Thoracic aorta (tissue), 2 donors: ENCODE measurements at places on chromosomes 2 and 18. TPM values are rescaled to one million over a fixed set of nuclear protein-coding genes. Genes with fewer than 3 reads are reported as not detected.

GRCh38 chr18:77547757-77548156 is 298.1 kb downstream of the GALR1 start:
- no peak for DNase-seq

DNA sequence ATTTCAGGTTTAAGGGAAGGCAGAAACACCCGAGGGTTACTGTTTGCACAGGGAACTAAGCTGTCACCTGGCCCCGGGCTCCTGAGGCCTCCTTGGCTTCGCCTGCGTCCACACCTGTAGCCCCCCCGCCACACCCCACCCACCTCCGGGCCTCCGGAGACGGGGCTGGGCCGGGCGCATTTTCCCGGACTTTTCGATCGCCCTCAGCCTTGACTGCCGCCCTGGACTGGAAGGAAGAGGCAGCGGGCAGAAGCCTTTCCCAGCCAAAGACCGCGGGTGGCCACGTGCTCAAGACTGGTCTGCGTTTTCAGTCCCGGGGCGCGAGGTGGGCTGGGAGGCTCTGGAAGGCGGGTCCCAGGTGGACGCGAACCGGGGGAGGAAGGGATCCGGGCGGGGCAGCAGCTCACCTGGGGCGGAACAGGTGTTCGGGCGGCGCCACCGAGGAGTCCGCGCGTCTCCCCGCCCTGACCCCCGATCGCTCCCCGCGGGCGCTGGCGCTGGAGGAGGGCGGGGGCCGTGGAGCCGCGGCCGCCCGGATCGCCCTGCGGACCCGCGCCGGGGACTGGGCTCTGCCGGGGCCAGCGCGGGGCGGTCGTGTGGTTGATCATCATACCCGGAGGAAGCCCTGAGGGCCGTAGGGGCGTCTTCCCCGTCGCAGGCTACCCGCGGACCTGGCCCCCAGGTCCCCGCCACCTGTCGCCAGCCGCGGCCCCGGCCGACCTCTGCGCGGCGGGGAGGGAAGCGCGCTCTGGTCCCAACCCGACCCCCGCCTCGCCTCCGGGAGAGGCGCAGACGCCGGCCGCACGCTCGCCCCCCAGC is 3.2 kb downstream of the ID2 start:
- DNase-seq: no peak

GRCh38 chr2:235170536-235171521 is 219.0 kb downstream of the SH3BP4 start:
- no peak for DNase-seq

DNA sequence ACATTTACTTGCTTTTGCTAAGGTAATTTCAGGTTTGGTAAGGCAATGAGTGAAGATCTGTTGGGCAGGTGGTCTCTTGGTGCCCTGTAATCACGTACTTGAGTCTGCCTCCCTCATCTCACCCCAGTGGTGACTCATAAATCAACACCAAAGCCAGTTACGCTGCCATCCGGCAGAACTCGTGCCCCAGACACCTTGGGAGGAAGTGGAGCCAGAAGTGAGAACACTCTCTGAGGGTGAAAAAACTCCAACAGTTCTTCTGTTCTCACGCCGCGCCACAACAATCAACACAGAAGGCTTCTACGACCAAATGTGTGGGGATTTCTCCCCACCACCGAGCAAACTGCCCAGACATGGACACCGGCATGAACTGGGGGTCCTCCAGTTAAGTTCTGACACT is 206.2 kb downstream of the ARL4C start:
- no peak for DNase-seq

- no peak for DNase-seq
Measured at GRCh38 chr18:12106471-12106870, 12.8 kb downstream of the ANKRD62 start.

GRCh38 chr2:85804583-85804982 is 50.8 kb downstream of the ATOH8 start:
- DNase-seq: no peak

- DNase-seq: no peak
Measured at GRCh38 chr18:24398540-24398939, 916 bp upstream of the OSBPL1A start.

C1GALT1C1L gene
- total RNA-seq: 0.95 TPM

DNA sequence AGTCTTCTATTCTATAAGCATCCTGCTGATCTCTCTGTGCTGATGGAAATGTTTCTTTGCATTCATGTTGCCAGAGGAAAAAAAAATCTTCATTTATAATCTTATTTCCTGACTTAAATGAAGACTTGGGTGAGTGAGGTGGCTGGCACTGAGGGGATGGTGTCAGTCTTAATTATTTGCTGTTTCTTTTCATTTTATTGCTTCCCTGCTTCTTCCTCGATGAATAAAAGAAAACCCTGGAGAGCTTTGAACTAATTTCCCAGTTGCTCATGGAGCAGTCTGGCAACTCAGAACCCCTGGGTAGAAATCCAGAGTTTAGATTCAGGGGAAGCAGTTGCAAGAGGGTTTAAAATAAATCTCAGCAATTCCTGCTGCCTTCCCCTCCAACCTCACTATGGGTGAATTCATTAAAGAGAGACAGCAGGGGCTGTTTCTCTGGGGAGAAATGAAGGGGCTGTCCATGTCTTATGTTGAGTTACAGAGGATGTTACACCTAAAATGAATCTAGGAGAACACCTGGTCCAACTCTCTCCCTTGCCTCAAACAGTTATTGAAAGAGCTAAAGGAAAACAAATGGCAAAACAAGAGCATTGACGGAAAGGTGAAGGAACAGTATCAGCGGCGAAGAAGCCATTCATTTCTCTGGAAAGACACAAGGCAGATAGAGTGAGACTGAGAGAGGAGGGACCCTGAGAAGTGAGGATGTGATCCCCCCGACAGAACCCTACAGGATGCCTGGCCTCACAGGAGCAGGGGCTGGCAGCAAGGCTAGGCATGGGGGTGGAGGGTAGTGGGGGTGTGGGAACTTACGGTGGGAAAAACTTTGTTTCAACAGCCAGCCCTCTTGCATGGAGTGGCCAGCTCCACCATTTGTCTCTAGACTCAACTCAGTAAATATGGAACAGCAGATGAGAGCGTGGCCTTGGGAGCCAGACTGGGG is 41.0 kb downstream of the SP110 start:
- no peak for DNase-seq

- no peak for DNase-seq
Measured at GRCh38 chr18:43680096-43680495, 402.8 kb upstream of the SYT4 start.

- no peak for DNase-seq
Measured at GRCh38 chr2:158953454-158953853, 15.0 kb upstream of the TANC1 start.

- DNase-seq: no peak
Measured at GRCh38 chr18:51561821-51562220, 364.3 kb upstream of the MEX3C start.

GRCh38 chr18:35422237-35422636 is 45.1 kb upstream of the ZNF396 start:
- no peak for DNase-seq

DNA sequence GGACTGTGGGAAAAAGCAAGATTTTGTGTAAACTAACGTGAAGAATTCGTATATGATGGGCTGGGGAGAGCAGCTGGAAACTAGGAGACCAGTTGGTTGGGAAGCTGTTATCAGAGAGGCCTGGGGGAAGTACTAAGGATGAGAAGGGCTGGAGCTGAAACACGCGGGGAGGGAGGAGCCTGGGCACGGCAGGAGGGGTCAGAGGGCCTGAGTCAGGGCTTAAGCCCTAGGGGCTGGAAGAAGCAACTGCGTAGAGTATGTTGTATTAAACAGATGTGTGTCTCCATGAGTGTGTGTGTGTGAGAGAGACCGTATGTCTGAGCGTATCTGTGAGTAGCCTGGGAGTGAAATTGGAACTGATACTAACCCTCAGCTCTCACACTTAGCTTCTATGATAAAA is 8.4 kb downstream of the POMC start:
- no peak for DNase-seq

- no peak for DNase-seq
Measured at GRCh38 chr2:65742977-65743376, 310.6 kb upstream of the SPRED2 start.

CD226 gene
- total RNA-seq: 0.68 TPM

STARD6 gene
- not detected for total RNA-seq

RBBP8 gene
- 10.2 TPM for total RNA-seq

- DNase-seq: no peak
Measured at GRCh38 chr2:48107326-48107925, 201.1 kb upstream of the FBXO11 start.

TXNDC2 gene
- total RNA-seq: 0.35 TPM

DNA sequence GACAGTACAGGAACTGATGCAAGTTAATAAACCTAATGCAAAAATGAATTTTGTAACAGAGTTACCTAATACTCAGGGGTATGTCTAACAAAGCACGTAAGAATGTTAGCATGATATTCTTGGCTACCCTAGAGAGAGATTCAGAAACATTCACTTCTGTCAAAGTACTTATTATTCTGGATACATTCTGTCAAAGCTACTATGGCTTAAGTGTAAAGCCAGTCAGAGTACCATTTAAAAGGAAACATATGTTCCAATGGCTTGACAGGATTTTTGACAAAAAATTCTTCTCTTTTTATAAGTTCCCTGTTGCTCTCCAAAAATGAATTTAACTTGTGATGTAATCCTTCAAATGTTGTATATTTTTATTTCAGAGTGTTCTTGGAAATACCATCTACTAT is 85.5 kb downstream of the PIGN start:
- DNase-seq: no peak

SLC38A11 gene
- 0.85 TPM for total RNA-seq

DNA sequence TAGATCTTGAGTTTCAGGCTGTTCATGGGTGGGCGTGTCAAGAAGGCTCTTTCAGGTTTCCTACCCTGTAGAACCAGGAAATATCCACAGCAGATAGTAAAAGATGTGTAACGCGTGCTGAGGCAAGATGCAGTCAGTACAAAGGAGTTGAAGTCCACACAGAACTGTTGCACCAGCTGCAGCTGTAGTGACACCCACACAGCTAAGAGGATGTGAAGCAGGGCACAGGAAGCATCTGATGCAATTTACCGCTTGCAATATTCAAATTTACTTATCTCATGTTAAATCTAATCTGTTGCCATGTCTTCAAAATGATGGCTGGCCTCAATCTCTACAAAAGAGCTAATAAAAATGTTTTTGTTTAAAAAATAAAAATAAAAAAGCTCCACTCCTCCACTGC is 132.8 kb downstream of the ARHGAP15 start:
- no peak for DNase-seq

DNA sequence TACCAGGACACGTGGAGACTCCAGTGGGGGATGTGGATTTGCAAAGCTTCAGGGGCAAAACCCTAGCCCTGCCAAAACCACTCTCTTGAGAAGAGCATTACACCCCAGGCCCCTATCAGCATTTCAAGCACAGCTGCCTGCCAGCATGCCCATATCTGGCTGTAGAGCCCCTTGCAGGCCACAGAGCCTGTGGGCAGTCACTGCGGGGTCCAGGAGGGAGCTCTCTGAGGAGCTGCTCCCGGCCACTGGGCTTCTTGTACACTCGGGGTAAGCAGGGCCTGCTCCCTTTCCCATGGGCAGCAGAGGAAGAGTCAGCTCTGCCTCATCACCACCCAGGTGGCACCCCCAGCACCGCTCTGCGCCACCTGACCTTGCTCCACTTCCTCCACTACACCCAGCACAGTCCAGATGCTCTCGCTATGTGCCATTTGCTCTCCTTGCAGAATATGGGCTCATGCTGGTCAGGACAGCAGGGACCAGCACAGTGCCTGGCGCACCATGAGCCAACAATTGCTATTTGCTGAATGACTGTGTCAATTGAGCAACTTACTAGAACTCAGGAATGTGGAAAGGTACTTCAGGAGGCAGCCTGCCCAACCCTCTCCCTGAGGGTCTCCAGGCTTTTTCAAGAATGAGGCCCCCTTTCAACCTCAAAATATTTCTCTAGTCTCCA is 7.4 kb downstream of the CHST10 start:
- no peak for DNase-seq

DNA sequence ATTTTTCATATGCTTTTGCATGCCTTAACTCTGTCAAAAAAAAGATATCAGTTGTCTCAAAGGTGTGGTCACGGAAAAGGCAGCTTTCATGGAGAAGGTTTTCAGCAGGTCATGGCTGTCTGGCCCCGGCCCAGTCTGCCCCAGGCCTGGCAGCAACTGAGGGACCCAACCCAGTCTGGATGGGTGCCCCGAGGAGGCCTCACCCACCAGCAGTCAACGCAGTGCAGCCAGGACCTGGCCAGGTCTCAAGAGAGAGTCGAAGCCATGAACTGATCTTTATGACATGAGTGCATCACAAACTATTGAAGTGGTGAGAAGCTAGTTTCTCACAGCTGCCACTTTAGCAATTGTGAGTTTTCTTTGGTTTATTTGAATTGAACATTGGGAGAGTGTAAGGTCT is 7.9 kb downstream of the TUBB6 start:
- DNase-seq: no peak

GRCh38 chr2:234411793-234412192 is 85.1 kb downstream of the ARL4C start:
- no peak for DNase-seq

DNA sequence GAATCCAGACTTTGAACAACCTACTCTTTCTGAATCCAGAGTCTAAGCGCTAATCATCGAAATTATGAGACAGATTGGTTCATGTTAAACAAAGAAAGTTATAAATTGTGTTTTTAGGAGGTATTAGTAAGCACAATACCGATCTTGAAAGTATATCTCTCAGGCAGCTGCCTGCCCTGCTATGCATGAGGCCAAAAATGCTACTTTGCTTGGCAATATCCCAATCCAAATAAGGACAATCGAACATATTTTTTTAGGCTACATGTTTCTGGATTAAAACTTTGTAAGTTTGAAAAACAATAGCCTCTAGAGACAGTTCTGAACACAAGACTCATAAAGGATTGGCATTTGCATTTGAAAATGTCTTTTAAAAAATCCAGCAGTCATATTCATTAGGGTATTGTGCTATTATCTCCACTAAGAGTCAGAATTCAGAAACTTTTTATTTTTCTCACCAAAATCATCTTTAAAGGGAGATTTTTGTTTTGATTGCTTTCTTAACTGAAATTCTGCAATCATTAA is 167.1 kb downstream of the PDE1A start:
- DNase-seq: no peak

DNA sequence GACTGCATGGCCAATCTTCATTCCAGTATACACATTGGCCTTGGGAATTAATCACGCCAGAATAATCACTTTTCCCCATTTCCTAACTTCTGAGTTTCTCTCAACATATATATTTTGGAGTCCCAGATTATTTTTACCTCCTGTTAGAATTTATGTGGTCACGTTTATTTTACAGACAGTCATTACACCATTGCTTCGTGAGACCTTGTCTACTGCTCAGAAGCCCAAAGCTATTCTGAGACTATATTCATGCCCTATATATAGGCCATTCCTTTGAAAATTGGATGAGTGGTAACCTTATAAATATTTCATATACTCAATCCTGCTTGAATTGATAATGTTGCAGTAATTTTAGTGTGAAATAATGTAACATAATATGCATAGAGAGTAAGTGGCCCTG is 610.0 kb upstream of the CDH2 start:
- no peak for DNase-seq
